Motor neuron (in vitro differentiated cells): ENCODE measurements at places on chromosomes 3 and 15.

DNA sequence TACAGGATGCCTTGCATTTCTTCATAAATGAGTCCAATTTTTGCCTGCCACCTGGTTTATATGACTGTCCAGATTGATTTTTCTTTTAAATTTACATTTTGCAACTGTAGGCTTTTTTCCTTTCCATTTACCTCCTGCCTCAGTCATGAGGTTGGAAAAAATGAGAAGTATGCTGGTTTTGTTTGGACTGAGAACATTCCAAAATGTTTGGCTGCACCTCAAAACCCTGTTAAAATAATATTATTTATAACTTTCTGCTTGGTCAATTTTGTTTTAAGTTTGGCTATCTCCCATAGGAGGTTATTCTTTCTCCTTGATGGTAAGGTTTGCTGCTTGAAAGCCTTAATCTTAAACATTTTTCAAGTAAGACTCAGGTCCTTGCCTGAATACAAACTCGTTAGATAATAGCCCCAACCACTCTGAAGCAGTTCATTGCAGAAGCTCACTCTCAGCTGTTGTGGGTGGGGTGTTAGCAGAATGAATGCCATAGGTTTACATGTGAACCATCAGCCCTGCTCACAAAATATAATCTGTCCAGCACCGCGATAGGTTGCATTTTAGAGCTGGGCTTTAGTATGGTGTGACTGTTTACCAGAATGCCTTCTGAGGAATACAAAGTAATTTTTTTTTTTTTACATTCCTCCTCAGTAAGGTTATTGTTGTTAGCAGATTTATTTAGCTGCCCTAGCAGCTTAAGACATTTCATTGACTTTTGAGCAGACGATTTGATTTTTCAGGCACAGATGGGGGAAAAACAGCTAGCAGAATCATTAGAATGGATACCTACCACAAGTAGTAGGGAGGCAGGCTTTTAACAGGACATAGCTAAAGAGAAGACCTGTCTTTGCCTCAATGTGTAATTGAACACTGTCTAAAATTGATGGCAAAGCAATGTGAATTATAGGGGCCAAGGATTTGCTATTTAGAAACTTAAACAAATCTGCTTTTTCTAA is 630.8 kb upstream of the KCNMB2 start:
- peak; percentile 84 for ATAC-seq

DNA sequence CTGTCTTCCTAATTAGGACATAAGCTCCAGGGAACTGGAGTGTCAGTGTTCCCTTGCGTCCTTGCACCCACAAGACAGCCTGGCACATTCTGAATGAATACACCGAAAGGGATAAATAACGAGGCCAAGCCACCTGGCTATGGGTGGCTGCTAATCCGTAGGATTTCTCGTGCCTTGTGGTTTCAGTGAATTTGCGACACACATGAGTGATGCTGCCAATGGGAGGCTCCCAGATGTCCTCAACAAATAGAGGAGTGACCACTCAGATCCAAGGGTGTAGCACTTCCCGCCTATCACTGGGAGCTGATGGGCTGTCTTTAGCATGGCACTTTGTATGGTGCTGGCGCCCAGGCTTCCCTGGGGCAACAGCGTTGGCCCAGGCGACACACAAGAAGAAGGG is 43.4 kb downstream of the APBA2 start:
- ATAC-seq, result no peak

- no peak for ATAC-seq
Measured at GRCh38 chr15:63519041-63519440, 14.6 kb downstream of the USP3 start.

GRCh38 chr3:124818398-124819091 is 68.6 kb downstream of the ITGB5 start:
- ATAC-seq, result no peak

DNA sequence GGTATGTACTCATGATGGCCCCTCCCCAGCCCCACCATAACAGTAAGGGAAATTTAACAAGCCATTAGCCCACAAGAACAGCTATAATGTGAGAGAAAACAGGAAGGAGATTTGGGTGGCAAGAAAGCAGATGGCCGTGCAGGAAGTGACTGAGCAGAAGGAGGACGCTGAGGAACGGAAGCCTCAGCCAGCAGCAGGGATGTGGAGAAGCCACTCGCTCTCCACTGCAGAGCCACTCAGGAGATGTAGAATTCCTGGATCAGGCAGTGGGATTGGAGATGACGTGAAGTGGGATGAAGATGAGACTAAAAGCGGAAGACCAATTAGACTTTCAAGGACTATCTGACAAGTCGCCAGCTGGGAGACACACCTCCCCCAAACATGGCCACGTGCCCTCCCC is 31.2 kb downstream of the PRR23E start:
- no peak for ATAC-seq

- peak; percentile 83 for ATAC-seq
Measured at GRCh38 chr15:65344214-65344913, 33.4 kb downstream of the IGDCC3 start.

DNA sequence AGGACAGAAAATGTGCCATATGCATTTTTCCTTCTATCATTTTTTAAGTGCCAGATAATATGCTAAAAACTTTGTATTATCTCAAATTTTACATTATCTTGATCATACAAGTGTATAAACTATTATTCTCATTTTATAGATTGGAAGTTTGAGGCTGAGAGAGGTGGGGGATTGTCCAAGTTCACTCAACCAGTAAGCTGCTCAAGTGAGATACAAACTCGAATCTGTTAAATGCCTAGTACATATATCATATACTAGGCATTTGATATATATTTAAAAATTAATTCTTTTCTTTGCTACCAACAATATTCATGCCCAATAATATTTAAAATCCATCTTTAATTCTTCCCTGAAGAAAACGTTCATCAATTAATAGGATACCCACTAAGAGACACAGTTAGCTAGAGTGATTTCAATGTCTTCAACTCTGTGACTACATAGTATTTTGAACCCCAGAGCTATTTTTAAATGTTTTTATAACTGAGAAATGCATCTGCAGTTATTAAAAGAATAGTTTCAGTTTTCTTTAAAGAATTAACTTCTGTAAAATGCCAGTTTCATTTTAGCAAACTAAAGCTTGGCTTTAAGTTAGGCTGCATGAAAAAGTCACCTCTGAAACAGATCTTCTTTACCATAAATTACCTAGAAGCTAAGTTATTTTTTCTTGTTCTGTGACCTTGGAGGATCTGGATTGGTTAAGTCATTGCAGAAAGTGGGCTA is 40.4 kb downstream of the IQCB1 start:
- no peak for ATAC-seq

DNA sequence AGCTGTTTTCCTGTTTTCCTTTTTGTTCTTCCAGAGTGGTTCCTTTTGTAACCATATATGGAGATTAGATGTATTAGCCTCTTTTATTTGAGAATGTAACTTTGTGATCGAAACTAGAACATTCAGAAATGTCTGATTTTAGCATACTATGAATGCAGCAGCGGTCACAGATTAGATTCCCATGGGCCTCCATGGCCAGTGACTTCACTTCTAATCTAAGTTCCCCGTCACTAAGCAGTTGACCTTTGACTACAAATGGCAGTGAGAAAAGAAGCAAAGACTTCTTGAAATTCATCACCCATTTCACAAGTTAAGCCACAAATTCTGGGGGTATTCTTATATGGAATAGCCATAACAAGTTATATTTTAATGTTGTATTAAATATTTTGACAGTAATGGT is 114.6 kb upstream of the FLNB start:
- no peak for ATAC-seq

DNA sequence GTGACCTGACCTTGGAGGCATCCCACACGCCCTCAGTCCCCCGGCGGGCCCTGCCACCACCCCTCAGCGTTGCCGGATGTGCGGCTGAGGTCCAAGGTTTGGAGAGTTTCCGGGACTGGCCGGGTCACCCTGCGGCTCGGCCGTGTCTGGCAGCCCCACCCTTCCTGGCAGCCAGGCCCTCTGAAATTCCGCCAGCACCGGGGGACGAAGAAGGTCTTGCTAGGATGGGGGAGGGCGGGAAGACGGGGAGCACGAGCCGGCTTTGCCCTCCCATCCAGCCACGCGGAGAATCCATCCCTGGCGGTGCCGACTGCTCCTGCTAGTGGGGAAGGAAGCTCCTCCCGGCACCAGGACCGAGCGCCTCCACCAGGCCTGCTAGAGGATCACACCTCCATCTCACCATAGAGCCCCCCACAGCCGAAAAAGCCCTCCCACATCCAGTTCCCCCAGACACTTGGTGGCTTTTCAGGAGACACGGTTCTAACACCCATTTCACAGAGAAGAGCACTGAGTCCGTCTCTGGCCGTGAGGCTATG is 81.5 kb downstream of the CPN2 start:
- no peak for ATAC-seq

DNA sequence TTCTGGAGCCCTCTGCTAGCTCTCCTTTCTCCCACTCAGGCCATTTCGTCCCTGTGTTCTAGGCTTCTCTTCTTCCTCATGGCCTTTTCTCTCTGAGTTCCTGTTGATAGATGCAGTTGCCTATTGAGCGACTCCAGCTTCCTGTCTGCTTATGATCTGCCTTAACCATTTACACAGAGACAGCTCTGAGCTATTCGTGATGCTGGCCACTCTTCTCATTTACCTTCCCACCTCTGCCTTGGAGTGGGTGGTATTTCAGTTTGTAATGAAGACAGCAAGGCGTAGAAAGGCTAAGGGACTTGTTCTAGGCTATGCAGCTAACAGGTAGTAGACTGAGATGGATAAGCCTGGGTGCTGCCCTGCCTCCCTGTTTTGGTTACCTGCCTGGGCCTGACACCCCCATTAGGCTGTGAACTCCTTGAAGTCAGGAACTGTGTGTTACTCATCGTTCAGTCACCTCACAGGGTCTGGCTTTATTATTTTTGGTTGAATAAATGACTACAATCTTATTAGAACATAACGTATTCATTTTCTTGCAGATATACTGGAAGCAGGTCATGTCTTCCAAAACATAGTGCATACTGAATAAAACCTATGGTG is 12.6 kb upstream of the ZBTB47 start:
- no peak for ATAC-seq

GRCh38 chr3:155661760-155662159 is 83.1 kb downstream of the PLCH1 start:
- ATAC-seq, result no peak

DNA sequence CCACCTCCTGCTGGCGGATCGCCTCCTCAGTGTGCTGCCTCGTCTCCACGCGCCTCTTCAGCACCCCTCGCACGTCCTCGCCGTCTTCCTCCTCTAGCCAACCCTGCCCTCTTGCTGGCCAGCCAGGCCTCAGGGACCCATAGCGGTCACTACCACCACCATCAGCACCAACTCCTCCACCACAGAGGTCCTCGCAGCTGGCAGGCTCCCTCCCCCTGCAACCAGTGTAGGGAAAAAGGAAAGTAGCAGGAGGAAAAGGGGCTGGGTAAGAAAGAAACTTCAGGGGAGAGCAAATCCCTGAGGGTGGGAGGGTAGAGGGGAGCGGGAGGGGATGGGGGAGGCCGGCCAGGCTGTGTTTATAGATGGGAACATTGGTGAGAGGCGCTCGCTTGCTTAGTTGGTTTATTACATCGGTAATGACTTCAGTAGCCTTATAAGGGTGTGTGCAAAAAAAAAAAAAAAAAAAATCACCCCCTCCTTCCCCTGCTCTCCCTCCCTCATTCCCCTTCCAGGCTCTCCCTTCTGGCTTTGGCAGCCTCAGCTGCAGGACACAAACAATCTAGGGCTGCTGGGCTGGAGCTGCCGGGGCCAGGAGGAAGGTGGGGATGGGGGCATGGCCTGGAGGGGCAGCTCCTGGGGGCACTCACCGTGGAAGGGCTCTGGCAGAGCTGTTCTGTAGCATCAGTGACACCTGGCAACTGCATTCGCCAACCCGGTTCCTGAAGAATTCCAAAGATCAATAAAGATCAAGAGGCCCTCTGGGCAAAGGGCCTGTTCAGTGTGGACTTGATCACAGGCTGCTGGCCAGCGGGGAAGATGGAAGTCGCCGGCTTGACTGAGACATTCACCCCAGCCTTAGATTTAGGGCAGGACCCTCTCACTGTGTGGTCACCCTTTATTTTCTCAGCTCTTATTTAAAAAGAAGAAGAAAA is 116.2 kb upstream of the HACD2 start:
- peak; percentile 74 for ATAC-seq

- no peak for ATAC-seq
Measured at GRCh38 chr3:9669720-9670432, 20.6 kb downstream of the MTMR14 start.

GRCh38 chr3:12467746-12468145 is 16.5 kb upstream of the TSEN2 start:
- ATAC-seq, result no peak

DNA sequence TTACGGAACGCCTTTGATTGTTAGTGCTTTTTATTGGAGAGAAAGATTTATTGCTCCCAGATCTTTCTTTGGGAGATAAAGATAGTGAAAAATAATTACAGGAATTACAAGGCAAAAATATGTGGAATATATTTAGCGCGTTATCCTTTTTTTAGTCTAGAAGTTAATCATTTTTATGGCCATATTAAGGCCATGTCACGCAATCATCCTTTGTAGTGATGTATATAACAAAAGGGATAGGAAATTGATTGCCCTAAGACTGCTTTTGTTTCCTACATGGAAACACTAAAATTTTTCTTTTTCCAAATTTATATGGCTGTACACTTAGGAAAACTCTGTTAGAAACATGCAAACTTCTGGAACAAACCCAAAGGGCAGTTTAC is 1.5 kb downstream of the TRPC1 start:
- no peak for ATAC-seq

DNA sequence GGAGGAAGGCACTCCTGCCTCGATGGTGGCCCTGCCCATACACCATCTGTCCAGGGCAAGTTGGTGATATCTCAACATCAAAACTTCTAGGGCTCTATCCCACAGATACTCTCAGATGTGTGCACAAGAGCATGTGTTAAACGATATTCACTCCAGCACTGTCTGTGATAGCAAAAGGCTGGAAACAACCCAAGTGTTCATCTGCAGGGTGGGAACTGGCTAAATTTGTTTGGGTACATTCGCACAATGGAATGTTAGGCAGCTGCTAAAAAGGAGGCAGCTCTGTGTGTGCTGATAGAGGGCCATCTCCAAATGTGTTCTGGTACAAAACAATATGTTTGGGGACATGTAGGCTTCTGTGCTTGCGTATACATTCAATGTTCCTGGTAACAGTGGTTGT is 19.8 kb downstream of the IGDCC4 start:
- no peak for ATAC-seq
